ENCODE measurements at places on chromosomes 7 and 10. TPM values are rescaled to one million over a fixed set of nuclear protein-coding genes. Genes with fewer than 3 reads are reported as not detected.

HOXA6 gene
- total RNA-seq: not detected

- no peaks in the 10 kb centered on the region for H3K27me3 ChIP-seq
- H3K4me3 ChIP-seq: no peak overlapping the region
- H3K27ac ChIP-seq: no peak overlapping the region
Observed at GRCh38 chr10:6379015-6379776, 176.5 kb downstream of the PFKFB3 start.

DNA sequence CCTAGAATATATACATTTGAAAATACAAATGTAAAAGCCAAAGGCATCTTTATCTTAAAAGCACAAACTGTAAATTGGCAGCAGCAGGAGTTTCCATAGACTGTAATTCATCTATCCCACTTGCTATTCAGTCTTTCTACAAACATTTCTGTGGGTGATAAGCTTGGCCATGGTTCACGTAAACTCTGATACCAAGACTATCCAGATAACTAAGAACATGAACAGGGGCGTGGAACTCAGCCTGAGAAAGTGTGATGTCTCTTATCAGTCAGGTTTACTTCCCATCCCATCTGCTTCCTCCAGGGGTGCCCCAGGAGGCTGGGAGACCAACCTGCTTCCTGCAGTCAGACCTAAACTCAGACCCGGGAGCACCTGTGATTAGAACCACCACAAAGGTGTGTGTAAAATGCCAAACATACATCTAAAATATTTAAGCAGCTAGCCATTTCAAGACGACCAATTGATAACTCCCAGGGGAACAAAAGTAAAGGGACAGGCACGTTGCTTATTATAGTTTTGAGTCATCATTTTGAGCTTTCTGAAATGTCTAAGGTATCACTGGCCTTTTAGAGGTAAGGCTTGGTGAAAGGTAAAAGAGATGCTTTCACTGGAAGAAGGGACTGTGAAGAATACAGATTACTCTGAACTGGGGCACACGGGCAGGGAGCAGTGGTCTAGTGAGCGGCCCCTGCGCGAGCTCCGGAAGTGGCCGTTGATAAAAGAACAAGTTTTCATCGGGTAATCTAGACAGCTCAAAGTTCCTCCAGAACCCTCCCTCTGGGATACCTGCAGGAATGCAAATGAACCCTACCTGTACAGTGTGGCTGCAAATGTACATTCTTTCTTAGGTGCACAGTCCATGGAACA, 51.5 kb downstream of the RSU1 start:
- no peaks in the 10 kb centered on the region for H3K27me3 ChIP-seq
- H3K27ac ChIP-seq: no peak overlapping the region
- no peak overlapping the region for H3K4me3 ChIP-seq
- DNase-seq: no peak
- no peaks in the 10 kb centered on the region for H3K4me1 ChIP-seq

DNA sequence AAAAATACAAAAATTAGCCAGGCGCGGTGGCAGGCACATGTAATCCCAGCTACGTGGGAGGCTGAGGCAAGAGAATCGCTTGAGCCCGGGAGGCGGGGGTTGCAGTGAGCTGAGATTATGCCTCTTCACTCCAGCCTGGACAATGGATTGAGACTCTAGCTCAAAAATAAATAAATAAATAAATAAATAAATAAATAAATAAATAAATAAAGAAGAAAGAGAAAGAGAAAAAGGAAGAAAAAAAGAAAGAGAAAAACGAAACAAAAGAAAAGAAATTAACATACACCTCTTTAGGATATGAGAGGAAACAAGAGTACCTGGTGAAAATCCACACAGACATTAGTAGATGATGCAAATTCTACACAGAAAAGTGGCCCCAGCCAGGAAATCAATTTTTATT, 713.7 kb upstream of the POT1 start:
- no peak for DNase-seq
- no peaks in the 10 kb centered on the region for H3K27me3 ChIP-seq
- no peaks in the 10 kb centered on the region for H3K4me1 ChIP-seq
- no peaks in the 10 kb centered on the region for H3K36me3 ChIP-seq
- no peak overlapping the region for H3K27ac ChIP-seq

- no peaks in the 10 kb centered on the region for H3K36me3 ChIP-seq
- no peak overlapping the region for H3K27ac ChIP-seq
- no peak for DNase-seq
- no peaks in the 10 kb centered on the region for H3K27me3 ChIP-seq
- H3K4me1 ChIP-seq: peaks cover 6% of the 10 kb centered on the region
Observed at GRCh38 chr7:101823096-101823495, 5.7 kb downstream of the CUX1 start.
